ENCODE measurements at places on chromosomes 5 and 9.

GRCh38 chr9:35529161-35529823 lies 39.4 kb downstream of the RUSC2 start:
- DNase-seq = no peak

GRCh38 chr9:21758540-21758939 lies 43.9 kb upstream of the MTAP start:
- no peak for DNase-seq

DNA sequence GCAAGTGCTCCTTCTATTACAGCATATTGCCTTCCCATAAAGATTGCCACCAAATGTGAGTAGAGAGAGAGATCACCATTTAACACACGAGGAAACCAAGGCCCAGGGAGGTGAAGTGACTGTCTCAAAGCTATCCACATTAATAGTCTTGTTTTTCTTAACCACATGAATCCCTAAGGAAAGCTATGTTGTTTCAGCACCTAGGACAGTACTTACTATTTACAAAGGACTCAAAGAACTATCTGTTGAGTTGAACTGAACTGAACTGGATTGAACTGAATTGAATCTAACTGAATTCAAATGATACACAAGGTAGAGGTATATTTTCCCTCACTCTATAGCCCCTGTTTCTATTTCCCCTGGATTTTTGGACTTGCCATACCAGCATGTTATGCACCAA lies 430.4 kb downstream of the CAAP1 start:
- no peak for DNase-seq

- DNase-seq = no peak
These were observed 146.1 kb downstream of the GAS1 start for GRCh38 chr9:86801246-86801645.

- no peak for DNase-seq
These were observed 106.1 kb upstream of the PRRC1 start for GRCh38 chr5:127411381-127411780.

DNA sequence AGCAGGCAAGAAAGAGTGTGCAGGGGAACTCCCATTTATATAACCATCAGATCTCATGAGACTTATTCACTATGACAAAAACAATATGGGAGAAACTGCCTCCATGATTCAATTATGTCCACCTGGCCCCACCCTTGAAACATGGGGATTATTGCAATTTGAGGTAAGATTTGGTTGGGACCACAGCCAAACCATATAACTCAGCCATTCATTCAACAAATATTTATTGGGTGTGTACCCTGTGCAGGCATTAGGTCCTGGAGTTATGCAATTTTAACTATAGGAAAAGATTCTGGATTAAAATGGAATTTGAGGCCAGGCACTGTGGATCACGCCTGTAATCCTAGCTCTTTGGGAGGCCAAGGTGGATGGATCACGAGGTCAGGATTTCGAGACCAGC lies 124.2 kb upstream of the GAS1 start:
- no peak for DNase-seq

DNA sequence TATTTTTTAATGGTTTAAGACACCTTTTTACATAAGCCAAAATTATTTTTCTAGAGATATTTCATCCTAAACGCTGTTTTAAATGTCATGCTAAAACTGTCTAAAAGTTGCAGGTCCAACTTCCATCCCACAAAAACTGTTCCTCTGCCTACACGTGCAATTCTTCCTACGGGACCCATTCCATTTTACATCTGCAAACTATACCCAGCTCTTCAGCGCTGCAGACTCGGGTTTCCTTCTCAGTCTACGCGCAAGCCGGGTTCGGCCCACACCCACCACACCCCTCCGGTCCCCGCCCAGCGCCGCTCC lies 8.7 kb downstream of the RANBP6 start:
- no peak for DNase-seq

GRCh38 chr5:131265311-131265803 lies 1.5 kb downstream of the CDC42SE2 start:
- DNase-seq = no peak

GRCh38 chr5:170186156-170186555 lies 46.6 kb upstream of the C5orf58 start:
- DNase-seq = no peak

GRCh38 chr9:72509053-72509452 lies 12.4 kb upstream of the TMC1 start:
- no peak for DNase-seq

DNA sequence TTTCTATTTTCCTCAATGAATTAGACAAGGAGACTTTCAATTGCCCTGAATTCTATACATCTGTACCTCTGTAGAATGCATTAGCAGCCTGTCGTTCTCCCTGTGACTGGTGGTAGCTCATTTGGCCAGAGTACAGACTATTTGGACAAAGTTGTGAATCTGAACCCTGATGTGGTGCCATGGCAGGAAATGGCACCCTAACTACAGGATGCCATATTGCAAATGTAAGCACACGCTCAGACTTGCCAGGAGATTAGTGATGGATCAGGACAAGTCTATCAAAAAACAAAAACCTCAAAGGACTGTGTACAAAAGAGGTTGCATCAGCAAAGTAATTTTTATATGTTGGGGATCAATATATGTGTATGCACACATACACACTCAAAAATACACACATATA lies 58.3 kb downstream of the SVEP1 start:
- DNase-seq = no peak

- no peak for DNase-seq
These were observed 489.2 kb downstream of the KDM4C start for GRCh38 chr9:7246917-7247522.

DNA sequence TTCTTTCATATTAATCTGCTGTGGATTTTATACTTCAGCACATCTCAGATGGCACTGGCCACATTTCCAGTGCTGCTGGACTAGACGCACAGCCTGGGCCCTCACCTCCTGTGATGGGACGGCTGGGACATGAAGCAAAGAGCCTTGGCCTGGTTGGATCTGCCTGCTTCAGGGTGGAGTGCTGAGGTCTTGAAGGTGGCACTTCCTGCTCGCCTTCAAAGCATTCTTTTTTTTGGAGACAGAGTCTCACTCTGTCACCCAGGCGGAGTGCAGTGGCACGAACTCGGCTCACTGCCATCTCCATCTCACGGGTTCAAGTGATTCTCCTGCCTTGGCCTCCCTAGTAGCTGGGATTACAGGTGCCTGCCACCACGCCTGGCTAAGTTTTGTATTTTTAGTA lies 73.1 kb downstream of the RAPGEF1 start:
- no peak for DNase-seq

DNA sequence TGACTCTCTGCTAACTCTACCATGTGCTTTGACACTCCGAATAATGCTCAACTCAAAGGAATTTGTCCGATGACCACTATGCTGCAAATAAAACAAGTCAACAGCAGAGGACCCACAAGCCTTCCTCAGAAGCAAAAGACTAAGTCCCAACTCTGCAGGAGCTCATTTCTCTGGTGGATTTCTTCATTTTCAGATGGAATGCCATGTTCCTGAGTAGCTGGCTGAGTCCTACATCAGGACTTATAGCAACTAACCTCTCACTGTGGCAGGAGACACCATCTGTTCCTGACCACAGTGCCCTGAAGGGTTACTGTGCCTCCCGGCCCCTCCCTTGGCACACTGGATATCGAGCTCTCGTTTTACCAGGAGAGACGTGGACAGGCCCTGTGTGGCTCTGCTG lies 20.8 kb downstream of the LHFPL2 start:
- DNase-seq = no peak

GRCh38 chr9:89444274-89444673 lies 53.6 kb downstream of the SEMA4D start:
- DNase-seq = peak; percentile 59

GRCh38 chr5:87951661-87952060 lies 317.0 kb downstream of the TMEM161B start:
- no peak for DNase-seq

- no peak for DNase-seq
These were observed 267.5 kb downstream of the MSX2 start for GRCh38 chr5:174991847-174992246.

DNA sequence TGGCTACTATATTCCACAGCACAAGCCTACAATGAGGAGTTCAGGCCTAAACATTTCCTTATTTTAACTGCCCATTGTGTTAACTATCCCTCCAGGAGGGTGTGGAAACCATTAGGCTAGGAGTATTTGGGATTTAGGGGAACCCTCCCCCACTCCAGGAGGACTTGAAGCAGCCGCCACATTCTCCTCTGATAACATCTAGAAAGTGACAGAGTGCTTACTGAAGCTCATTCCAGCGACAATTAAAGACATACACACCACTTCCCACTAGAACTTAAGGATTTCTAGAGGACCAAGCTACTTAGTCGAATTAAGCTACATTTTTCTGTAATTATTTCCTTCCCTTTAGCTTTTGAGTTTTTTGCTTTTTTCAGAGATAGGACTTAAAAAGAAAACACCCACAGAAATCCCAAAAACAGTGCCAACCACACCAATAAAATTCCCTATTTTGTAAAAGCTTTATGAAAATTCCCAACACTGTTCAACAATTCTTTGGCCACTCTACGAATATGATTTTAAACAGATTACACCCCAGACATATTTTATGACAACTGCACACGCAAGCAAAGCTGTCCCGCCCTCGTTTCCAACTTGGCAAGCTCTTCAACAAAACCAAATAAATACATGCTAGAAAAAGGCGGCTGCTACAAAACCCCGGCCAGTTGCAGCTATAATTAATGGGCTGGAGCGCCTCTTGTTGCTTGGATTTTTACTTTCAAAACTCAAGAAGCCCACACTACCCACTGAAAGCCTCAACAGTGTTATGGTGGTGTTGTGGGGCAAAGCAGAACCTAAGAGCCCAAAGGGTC lies 4.5 kb downstream of the ROR2 start:
- no peak for DNase-seq

- DNase-seq = no peak
These were observed 41.6 kb upstream of the SPATA31D4 start for GRCh38 chr9:81886665-81887064.

GRCh38 chr5:173597304-173597703 lies 19.1 kb downstream of the BOD1 start:
- DNase-seq = no peak

DNA sequence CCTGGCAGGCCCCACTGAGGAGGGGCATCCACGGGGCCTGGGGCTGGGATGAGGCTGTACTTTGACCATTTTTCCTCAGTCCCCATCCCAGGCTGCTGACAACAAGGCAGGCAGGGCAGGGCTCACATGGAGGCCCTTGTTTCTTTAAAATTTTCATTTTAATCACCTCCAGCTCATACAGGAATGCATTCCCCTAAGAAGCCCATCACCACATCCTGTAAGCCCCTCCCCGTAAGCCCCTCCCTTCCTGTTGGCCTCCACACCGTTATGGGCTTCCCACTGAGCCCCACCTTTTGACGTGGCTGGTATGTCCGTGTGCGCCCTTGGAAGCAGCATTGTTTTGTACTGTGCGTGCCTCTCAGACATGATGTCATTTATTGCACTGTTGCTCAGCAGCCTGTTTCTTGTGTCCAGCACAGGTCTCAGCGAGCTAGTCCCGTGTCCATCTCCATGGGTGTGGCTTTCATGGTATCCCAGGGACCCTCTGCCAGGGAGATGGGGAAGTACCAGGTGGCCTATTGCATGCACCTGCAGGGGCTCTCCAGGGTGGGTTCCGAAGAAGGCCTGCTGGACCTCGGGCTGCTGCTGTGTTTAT lies 22.4 kb downstream of the PHF2 start:
- DNase-seq = no peak

- no peak for DNase-seq
These were observed 486.6 kb downstream of the ARHGEF28 start for GRCh38 chr5:74112372-74113195.

GRCh38 chr5:154368041-154368800 lies 77.6 kb upstream of the SAP30L start:
- no peak for DNase-seq

- no peak for DNase-seq
These were observed 89.8 kb downstream of the NUDT12 start for GRCh38 chr5:103472830-103473229.

GRCh38 chr5:17216176-17216973 lies 1.1 kb upstream of the BASP1 start:
- peak; percentile 29 for DNase-seq

DNA sequence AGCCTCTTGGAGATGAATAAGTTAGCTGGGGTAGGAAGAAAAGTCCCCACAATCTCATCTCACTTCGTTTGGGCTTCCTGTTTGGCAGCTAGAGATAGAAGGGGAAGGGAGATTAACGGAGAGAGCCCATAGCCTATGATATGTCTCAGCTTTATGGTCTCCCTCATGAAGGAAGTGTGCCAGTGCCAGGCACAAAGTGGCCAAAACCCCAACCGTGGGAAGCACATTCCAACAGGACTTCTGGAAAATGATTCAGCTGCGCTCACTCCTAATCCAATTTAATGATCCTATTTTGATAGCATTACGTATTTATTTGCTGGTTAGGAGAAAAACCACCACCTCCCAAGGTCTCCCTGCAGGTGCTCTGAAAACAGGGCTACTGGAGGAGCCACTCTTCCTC lies 303.1 kb upstream of the CLINT1 start:
- DNase-seq = no peak

DNA sequence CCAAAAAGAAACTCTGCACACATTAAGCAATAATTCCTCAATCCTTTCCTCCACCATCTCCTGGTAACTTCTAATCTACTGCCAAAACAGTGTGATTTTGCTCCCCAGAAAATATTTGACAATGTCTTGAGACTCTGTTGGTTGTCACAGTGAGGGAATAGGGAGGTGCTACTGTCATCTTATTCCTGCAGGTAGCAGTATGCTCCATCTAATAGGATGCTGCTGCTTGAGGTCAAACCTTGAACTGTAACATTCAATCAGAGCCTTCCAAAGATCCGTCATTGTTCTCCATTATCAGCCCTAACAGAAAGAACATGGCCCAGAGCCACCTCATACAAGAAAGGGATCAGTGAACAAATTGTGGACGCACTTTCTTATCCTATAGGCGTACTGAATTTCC lies 514.7 kb upstream of the GRIN3A start:
- no peak for DNase-seq

- DNase-seq = no peak
These were observed 106.6 kb downstream of the LRRC70 start for GRCh38 chr5:62685221-62685620.

- DNase-seq = no peak
These were observed 53.1 kb upstream of the IER5L start for GRCh38 chr9:129231022-129231739.

DNA sequence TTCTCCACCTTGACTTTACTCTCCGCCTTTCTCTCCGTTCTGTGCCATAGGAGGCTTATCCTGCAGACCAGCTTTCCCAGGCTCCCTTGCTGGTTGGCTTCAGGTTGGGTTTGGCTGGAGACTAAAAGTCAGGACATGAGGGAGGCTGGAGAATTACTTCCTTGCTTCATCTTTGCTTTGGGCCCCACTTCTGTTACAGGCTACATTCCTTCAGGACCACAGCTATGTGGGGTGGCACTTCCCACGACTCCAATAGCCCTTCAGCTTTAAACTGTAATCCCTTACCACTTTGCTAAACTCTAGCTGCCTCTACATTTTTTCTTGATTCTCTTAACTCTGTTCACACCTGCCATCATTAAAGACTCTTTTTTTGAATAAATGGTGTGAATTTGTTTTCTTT lies 186.7 kb upstream of the NR4A3 start:
- DNase-seq = no peak

DNA sequence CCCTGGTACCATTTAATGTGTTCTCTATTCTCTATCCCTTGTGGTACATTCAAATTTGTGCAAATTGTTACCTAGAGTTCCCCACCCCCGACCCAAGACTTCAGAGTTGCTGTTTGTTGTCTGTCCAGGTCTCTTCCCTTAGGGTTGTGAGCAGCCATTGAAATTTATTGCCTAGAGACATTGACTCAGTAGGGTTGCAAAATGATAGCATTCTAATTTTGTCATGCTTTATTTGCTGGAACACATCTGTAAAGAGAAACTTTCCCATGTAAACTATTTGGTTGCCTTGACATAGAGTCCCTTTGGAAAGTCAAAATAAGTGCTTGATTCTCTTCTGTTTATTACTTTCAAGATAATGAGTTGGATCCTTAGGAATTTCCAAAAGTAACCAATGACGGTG lies 91.7 kb upstream of the KLF9 start:
- no peak for DNase-seq

Data from activated naive CD4-positive, alpha-beta T cell treated with anti-CD3 and anti-CD28 coated beads, Interleukin-2, amount 50 U/mL, for 16 hours (primary cell).